ENCODE measurements at places on chromosomes 3 and 15.

- no peak for DNase-seq
Observed at GRCh38 chr3:196932600-196932999, 9.7 kb downstream of the NCBP2 start.

- no peak for DNase-seq
Observed at GRCh38 chr15:29911705-29912104, 89.4 kb upstream of the TJP1 start.

DNA sequence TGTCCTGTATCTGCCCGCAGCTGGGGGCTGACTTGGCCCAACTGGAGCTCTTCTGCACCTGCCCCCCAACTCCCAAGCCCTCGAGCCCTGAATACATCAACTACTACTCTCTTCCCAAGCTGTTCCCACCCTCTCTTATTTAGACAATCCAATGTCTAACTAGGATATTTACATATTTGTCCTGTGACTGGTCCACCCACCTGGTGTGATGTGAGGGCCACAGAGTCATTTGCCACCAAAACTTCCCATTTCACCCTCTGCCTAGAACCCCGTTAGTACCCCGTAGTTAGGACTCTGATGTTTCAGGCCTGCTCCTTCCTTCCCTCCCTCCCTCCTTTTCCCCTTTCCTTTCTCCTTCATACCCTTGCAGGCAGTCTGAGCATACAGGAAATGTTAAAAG lies 6.4 kb downstream of the CPLX3 start:
- DNase-seq = no peak

DNA sequence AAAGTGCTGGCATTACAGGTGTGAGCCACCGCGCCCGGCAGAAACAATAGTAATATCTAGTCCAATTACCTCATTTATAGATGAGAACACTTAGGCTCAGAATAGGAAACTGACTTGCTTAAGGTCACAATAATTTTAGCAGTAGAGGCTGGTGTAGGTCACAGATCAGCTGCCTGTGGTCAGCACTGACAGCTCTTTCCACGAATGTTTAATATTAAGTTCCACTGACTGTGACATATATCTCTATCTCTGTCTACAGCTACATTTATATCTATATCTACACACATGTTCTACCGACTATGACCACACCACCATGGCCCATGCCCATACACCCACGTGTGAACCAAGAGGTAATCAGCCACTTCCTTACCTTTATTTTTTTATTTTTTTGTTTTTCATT lies 40.2 kb upstream of the DLG1 start:
- DNase-seq = no peak

- DNase-seq = no peak
Observed at GRCh38 chr3:197737749-197738462, 1.2 kb upstream of the RUBCN start.

DNA sequence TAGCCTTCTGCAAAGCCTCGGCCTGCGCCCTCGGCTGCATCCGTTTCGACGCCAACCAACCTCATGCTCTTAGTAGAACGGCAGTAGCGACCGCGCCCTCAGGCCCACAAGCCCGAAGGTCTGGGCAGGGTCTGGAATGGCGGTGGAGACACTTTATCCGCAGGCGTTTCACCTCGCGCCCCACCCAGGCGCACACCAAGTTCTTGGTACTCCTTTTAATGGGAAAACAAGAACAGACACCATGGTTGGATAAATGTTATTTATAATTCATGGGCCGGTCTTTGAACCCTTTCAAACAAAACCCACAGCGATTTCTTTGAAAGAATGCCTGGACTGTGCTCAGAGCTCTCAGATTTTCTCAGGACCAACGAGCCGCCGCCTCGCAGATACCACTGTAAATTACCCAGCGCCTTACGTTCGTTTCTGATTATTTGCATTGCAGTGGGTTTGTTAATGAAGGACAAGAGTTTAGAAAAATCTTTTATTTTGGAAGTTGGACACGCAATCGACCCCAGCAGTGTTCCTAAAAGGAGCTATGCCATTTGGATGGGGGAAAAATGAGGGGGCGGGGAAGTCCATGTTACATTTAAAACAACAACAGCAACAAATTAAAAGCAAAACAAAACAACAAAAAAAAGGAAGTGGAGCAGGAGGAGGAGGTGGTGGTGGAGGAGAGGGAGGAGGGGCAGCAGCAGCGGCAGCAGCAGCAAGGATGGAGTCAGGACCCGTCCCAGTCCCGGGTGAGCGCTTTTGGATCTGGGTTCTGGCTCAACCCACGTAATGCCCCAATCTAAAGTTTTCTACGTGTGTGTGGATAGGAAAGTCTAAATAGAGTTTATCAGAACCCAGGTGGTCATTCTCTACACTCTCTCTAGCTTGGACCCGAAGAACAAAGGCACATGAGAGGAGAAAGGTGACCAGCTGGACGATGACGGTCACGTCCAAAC lies 993 bp upstream of the ISL2 start:
- DNase-seq = no peak

- peak; percentile 71 for DNase-seq
Observed at GRCh38 chr3:9916734-9917680, at the start of gene IL17RC. Gene IL17RC (plus strand): TSS chr3:9917098. CDS start chr3:9917316, 218 bp downstream.

- DNase-seq = no peak
Observed at GRCh38 chr15:59177317-59177660, 29.4 kb upstream of the LDHAL6B start.

GRCh38 chr3:135090020-135090717 lies 295.1 kb downstream of the EPHB1 start:
- DNase-seq = no peak

GRCh38 chr3:61414456-61414855 lies 146.9 kb upstream of the PTPRG start:
- no peak for DNase-seq

Data from activated CD8-positive, alpha-beta memory T cell treated with anti-CD3 and anti-CD28 coated beads, Interleukin-2, amount 50 U/mL, for 48 hours (primary cell).